ENCODE measurements at places on chromosomes 16 and 17.

GRCh38 chr16:12097523-12098428 is 121.2 kb downstream of the SNX29 start:
- DNase-seq = no peak

DNA sequence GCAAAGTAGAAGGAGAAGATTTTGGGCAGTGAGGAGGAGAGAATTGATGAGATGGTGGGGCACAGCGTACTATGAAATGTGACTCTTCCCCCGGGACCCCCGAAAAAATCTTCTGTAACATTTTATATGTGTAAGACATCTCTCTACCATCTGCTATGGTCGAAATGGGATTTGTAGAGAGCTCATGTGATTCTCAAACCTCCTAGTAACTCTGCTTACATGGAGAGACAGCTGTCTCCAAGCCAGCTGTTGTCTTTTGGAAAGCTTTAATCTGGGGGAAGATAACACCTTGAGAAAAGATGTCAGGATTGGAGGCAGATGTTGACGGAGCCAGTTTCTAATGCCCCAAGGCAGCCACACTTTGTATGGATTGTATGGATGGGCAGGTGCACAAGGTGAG is 94.1 kb downstream of the PRKCB start:
- no peak for DNase-seq

- DNase-seq = no peak
Measured at GRCh38 chr16:89418352-89418751, 72.0 kb downstream of the ANKRD11 start.

- no peak for DNase-seq
Measured at GRCh38 chr16:54375071-54375470, 88.5 kb upstream of the IRX3 start.
